Activated CD4-positive, CD25-positive, alpha-beta regulatory T cell treated with anti-CD3 and anti-CD28 coated beads, Interleukin-2, amount 50 U/mL, for 16 hours (primary cell): ENCODE measurements at places on chromosomes 2 and 18.

- no peak for DNase-seq
Observed at GRCh38 chr2:985317-985898, 34.8 kb downstream of the SNTG2 start.

DNA sequence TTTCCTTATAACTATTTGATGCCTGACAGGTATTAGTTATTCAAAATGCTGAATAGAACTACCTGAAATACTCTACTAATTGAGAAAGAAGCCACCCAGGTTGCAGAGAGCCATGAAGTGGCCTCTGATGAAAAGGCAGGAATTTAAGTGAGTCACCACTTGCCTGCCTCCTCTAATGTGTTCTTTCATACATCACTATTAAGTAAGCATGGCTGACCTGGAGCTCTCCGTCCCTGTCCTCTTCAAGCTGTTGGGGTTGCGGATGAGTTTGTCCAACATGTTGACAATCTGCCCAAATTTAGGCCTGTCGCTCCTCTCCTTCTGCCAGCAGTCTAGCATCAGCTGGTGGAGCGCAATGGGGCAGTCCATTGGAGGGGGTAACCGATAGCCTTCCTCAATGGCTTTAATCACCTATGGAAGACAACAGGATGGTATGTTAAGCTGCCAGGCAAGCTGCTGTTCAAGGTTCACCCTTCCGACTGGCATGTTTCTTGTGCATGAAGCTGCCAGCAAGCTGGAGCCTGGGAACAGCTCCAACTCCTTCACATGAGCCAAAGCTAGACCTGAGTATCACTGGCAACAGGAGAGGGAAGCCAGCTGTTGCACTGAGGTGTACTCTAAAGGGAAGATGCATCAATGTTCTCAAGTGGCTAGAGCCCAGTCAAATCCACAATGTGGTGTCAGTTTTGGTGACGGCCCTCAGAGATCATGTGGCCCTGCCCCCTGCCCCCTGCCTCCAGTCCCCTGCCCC is 142.2 kb downstream of the EPHA4 start:
- no peak for DNase-seq

DNA sequence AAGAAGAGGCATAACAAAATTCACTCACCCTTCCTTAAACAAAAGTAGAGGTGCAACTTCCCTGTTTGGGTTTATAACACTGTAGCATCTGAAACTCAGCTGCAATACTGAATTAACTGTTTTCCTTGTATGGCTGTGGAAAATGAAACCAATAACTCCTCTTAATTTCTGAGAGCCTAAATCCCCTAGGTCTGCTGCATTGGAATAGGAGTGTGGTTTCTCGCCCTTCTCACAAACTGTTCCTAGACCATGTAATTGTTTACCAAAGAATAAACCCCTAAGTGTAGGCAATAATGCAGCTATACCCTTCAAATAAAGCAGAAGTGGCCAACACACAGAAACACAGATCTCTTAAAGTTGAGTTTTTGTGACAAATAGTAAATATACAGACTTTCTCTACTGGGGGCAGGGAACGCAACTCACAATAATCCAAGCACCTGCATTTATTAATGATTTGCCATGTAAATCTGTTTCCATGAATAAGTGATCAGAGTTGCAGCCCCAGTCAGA is 52.0 kb downstream of the RASGRP3 start:
- DNase-seq, result no peak

- no peak for DNase-seq
Observed at GRCh38 chr2:197560146-197560665, 44.3 kb downstream of the MOB4 start.

DNA sequence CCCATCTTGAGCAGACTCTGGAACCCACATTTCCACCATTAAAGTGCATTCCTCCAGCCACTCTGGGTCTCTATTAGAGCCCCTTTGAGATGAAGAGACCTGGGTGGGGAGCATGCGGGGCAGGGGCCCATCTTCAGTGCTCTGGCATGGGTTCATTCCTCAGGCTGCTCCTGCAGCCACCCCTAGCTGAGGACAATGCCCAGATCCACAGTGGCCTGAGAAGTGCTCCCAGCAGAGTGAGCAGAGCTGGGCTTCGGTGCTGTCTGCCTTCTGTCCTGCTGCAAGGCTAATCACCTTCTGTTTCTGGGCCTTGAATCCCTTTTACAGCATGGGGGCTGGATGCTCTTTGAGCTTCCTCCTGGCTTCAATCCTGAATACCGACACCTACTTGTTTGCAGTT is 169.8 kb downstream of the TRIM43 start:
- DNase-seq, result no peak

- no peak for DNase-seq
Observed at GRCh38 chr2:73610111-73610510, 32.1 kb downstream of the NAT8 start.

DNA sequence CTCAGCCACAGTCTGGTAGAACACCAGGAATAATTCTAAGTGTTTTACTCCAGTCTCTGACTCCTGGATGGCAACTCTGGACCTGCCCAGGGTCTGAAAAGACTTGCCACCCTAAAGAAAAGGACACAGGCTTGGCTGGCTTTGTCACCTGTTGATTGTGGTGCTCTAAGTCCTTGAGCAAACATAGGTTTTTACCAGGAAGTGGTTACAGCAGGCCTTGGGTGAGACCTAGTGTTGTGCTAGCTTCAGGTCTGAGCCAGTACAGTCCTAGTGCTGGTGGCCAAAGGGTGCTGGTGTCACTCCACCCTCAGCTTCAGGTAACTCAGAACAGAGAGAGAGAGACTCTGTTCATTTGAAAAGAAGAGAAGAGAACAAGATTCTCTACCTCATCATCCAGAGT is 1239.4 kb upstream of the CRIM1 start:
- no peak for DNase-seq

DNA sequence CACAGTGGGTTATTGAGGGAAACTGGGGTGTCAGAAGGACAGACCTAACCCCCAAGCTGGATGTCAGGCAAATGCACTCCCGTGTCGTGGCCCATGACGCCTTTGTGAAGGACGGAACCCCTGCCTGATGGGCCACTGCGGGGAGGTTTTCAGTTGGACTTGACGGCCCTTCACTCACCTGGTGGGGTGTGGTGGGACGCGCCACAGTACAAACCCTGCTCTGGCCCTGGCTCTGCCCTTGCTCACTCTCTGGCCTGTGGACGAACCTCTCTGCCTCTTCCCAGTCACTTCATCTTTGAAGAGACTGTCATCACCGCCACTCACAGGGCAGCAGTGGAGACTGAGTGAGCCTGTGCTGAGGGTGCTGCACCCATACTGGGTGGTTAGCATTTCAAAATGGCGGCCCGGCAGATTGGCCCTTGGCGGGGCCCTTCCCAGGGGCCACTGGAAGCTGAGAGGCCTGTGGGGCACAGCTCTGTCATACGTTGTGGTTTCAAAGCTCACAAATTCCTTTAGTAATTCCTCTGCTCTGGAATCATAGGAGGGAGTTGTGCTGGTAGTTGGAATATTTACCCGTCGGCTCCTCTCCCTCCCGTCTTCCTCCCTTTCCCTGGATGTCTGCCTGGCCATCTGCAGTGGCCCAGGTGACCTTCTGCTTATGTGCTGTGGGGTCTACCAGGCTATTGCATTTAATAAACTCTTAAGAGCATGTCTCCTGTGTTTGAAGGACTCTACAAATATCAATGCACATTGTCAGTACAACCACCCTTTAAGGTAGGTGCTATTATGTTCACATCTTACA is 200.6 kb downstream of the CTIF start:
- no peak for DNase-seq

- DNase-seq, result no peak
Observed at GRCh38 chr2:212534336-212534735, 4.3 kb downstream of the ERBB4 start.

GRCh38 chr2:229596796-229597195 is 117.6 kb downstream of the DNER start:
- no peak for DNase-seq
